ENCODE measurements at places on chromosomes 2 and 18.

DNA sequence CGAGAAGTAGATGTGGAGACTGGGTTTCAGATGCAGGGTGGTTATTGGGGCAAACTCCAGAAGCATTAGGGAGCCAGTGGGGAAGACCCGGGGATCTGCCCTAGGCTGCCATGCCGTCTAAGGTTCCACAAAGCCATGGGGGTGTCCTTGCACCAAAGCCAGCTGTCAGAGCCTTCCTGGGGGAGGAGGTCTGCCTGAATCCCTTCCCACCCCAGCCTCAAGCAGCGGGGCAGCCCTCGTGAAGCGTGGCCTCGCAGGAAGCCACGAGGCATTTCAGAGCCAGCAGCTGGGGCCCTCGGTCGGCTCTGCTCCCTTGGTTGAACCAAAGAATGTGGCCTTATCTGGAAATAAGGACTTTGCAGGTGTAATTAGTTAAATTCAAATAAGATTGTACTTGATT lies 51.2 kb upstream of the UBE2F start:
- no peak for DNase-seq

GRCh38 chr2:118766871-118767270 lies 80.6 kb downstream of the EN1 start:
- DNase-seq: no peak

DNA sequence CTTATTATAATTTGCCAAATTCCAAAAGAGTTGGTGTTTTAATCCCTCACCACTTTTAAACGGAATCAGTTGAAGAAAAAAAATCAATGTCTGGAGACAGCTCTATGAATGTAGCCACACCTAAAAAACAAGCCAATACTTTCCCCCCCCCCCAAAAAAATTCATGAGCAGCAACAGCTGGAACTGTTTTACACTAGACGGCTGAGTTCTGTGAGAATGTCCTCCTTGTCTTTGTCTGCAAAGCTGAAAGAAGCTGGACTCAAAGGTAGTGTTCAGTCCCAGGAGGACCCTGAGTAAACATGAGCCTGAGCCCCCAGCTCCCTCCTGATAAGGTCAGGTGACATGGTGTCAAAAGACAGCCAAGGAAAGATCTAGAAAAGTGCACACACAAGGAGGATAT lies 68.2 kb downstream of the ZNF521 start:
- no peak for DNase-seq

DNA sequence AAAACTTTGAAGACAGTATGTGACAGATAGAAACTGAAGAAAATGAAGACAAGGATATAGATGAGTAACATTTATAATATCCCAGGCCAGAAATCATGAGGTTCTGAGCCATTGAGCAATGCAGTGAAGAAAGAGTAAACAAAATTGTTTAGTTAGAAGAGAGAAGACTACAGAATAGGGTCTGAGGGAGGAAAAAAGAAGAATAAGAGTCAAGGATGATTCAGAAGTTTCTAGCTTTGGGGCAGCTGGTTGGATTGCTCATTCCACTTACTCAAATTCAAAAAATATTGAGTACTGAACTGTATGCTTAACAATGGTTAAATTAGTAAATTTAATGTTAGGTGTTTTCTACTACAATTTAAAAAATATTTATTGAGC lies 155.0 kb upstream of the OTX1 start:
- no peak for DNase-seq

DNA sequence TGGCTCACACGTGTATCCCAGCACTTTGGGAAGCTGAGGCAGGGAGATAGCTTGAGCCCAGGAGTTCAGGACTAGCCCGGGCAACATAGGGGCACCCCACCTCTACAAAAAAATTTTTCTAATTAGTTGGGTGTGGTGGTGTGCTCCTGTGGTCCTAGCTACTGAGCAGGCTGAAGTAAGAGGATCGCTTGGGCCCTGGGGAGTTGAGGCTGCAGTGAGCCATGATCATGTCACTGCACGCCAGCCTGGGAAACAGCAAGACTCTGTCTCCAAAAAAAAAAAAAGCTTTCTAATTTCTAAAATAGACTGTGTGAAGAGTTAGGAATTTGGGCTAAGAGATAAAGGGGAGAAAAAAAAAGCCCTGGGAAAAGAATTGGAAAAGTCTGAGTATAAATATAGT lies 51.9 kb upstream of the NAB1 start:
- no peak for DNase-seq

- DNase-seq: no peak
Measured at GRCh38 chr2:136058262-136058661, 59.7 kb downstream of the CXCR4 start.

- no peak for DNase-seq
Measured at GRCh38 chr2:171420728-171421563, 12.8 kb downstream of the METTL8 start.

- DNase-seq: no peak
Measured at GRCh38 chr2:109045505-109045904, 56.5 kb upstream of the EDAR start.

GRCh38 chr2:73111073-73112025 lies 1.4 kb downstream of the RAB11FIP5 start:
- peak; percentile 21 for DNase-seq

GRCh38 chr2:233513953-233514655 lies 52.5 kb downstream of the USP40 start:
- DNase-seq: no peak

DNA sequence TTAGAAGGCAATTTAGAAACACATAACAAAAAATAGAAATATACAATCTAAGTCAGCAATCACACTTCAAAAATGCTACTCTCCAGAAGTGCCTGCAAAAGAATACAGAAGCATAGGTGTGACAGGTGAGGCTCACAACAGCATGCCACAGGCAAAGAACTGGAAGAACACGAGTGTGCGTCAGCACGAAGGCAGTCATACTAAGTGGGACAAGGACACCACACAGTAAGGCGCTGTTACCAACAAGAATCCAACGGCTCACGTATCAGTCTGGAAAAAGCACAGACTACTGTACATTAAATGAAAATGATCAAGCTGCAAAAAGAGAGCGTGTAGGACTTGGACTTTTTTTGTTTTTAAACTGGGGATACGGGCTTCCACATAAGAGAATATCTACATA lies 18.7 kb downstream of the HDLBP start:
- DNase-seq: no peak

DNA sequence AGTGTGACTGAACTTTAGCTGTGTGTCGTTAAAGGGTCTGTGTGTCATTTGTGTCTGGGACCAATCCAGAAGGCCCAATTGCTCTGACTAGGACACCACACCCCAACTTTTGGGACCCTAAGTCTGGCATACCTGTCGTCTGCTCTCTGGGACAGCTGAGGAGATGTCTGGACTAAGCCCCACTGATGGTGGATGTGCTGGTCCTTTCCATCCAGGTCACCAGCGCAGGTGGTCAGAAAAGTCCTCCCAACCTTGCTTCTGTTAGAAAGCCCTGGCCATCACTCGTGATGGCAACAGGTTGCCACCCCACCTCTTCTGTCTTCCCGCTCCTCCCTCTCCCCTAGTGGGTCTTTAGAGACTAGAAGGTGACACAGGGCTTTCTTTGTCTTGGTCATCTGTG lies 37.6 kb upstream of the TWIST2 start:
- no peak for DNase-seq

- no peak for DNase-seq
Measured at GRCh38 chr2:50556934-50557575, 474.9 kb downstream of the NRXN1 start.

DNA sequence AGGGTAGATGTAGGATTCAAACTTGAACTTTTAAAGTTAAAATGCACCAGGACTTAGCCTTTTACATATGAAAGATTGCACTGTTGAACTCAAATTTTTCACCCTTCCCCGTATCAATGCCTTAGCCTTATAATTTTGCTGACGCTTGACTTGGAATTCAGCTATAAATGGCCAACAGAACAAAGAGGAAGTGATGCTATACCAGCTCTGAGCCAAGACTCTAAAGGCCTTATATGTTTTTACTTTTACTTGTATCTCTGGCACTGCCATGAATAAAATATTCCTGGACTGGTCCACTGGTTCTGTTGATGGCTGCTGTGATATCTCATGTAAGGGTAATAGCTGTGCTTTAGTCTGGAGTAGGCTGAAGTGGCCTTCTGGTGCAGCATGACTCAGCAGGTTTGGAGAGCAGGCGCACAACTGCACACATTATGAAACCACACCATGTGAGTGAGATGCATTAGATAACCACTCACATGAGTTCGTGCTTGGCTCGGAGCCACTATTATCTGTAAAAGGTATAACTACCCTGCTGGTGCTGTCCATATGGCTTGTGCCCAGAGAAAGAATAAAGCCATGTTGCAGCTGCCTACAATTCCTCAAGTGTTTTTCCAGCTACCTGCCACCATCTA lies 8.4 kb upstream of the IER3IP1 start:
- DNase-seq: no peak

GRCh38 chr2:45047301-45047700 lies 38.0 kb upstream of the SIX2 start:
- DNase-seq: no peak

GRCh38 chr2:218569038-218569431 lies 396 bp downstream of the CNOT9 start:
- peak; percentile 68 for DNase-seq

- DNase-seq: no peak
Measured at GRCh38 chr2:112154246-112155117, 16.3 kb downstream of the FBLN7 start.

- no peak for DNase-seq
Measured at GRCh38 chr2:65800998-65801397, 368.6 kb upstream of the SPRED2 start.

DNA sequence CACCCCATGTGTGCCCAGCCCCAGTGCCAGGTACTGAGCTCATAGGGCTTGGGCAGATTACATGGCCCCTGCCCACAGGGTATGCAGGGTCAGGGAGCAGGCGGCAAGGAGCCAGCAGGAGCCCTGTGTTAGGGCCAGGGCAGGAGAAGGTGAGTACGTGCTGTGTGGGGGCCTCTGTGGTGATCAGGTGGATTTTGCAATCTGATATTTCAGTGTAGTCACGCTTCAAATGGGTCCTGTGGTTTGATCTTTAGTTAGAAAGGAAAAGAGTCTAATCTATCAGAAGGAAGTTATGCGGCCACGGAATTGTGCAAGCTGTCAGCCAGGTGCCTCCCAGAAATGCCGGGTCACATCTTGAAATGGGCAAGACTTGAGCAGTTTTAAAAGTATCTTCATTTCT lies 13.9 kb downstream of the UBE2F start:
- DNase-seq: no peak

GRCh38 chr2:160889439-160890170 lies 270.6 kb upstream of the TANK start:
- DNase-seq: no peak

- no peak for DNase-seq
Measured at GRCh38 chr2:74505448-74506246, 1.8 kb downstream of the PCGF1 start.

GRCh38 chr2:113219889-113220641 lies 46.3 kb downstream of the PSD4 start:
- no peak for DNase-seq

DNA sequence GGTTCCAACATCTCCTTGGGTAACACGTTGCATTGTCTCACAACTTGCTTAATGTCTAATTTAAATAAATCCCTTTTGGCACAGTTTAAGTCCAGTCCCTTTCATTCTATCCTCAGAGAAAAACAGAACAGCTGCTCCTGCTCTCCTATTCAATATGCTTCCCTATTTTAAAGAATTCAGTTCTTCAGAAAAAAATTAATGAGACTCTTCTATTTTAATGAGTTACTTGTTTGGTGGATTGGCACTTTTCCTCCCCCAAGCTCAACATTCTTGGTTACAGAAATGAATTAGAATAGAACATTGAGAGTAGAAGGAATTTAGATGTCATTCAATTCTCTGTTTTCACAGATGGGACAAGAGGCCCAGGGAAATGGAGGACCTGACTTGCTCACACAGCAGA lies 116.9 kb upstream of the ATP8B1 start:
- DNase-seq: no peak

DNA sequence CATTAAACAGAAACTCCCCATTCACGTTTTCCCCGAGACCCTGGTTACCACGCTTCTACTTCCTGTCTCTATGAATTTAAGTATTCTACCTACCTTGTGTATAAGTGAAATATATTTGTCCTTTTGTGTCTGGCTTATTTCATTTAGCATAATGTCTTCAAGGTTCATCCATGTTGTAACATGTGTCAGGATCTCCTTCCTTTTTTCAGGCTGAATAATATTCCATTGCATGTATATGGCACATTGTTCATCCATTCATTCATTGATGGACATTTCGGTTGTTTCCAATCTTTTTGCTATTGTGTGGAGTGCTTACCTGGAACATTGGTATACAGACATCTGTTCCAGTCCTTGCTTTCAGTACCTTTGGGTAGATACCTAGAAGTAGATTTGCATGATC lies 18.2 kb upstream of the CABYR start:
- DNase-seq: no peak

GRCh38 chr2:147937744-147938349 lies 82.7 kb downstream of the ORC4 start:
- no peak for DNase-seq

DNA sequence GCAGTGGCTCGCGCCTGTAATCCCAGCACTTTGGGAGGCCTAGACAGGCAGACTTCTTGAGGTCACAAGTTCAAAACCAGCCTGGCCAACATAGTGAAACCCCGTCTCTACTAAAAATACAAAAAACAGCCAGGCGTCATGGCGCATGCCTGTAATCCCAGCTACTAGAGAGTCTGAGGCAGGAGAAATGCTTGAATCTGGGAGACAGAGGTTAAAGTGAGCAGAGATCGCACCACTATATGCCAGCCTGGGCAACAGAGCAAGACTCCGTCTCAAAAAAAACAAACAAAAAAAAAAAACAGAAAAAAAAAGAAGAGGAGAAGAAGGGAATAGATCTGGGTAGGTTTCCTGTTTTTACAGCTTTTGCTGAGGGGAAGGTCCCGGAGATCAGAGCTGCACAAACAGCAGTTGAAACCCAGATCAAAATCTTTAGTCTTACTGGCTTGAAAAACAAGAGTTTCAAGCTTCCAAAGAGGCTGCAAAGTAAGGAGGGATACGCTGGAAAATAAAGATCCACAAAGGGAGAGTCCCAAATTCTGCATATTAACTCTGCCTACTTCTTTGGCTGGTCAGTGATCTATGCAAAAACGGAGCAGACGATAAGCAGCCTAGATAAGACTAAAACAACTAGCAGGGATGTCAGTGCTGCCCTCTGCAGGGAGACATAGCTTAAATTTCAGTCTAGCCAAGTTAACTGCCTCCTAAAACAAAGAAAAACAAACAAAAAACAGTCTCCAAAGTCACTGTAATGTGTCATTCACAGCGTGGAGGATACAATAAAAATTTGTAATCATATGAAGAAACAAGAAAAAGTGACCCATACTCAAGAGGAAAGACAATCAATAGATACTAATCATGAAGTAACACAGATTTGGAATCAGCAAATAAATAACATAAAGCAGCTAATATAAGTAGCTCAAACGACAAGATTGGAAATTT lies 74.1 kb downstream of the TLK1 start:
- DNase-seq: peak; percentile 50

- no peak for DNase-seq
Measured at GRCh38 chr18:38243291-38243690, 677.7 kb upstream of the CELF4 start.

DNA sequence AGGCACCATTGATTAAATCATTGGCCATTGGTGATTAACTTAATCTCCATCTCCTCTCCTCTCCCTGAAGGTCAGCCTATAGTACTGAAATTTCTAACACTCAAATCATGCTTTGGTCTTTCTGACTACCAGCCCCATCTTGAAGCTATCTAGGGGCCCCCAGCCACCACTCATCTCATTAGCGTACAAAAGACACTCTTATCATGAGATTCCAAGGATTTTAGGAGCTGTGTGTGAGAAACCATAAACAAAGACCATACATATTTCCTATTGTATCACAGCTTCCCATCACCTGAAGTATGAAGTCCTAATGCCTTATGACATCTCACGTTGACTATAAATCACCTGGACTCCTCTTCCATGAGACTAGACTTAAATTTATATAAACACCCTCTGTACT lies 94.0 kb upstream of the B3GNT2 start:
- DNase-seq: no peak

- DNase-seq: no peak
Measured at GRCh38 chr18:76363436-76364120, 131.5 kb downstream of the ZNF516 start.
